Spinal cord (tissue), 10 donors: ENCODE measurements at places on chromosomes 6 and 20.

DNA sequence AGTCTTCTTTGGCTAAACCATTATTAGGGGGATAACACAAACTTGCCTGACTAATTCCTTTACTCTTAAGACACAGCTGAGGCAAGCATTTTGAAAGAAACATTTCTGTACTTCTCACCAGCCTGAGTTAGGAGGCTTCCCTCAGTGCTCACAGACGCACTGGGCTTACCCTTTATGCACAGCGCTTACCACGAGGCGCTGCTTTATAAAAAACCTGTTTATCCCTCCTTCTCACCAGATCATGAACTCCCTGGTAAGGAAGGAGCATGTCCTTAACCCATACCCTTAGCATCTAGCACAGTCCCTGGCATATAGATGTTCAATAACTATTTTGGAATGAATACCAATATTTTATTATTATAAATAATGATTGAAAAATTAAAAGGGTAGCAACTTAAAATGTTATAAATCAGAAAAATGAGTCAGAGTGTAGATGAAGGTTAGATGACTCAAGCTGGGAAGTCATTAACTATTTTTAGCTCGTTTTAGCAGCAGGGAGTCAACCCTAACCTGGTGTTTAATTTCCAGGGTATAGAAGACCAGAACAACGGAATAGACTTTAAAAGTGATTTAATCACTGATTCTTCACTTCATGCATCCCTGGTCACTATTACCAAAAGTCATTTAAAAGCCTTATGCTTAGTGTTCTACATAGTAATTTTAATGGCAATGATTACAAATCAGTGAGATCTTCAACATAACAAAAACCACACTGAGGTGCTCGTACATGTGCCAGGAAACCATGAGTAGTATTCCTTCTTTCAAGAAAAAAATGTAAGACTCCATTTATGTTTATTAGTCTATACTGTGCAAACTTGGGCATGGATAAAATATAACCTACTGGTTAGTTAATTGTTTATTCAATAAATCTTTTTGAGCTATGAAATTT lies 4.1 kb upstream of the TPD52L1 start:
- H3K36me3 ChIP-seq, result no peaks in the 10 kb centered on the region
- H3K4me1 ChIP-seq, result peaks cover 11% of the 10 kb centered on the region
- DNase-seq, result no peak
- H3K27ac ChIP-seq, result no peak overlapping the region

DNA sequence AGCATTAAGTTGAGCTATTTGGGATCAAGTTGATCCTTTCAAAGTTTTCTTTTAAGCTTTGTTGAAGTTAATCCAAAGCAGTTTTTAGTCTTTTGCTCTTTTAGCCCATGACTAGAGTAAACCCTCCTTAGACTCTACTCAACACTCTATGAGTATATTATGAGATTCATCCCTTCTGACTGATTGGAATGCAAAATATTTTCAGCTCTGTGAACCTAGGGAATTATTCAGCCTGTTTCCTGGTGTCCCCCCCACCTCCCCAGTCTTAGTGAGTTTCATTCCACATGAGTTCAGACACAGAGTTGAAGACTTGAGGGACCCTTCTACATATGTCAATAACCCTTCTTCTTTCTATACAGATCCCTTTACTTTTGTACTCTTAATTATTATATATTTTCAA lies 413.7 kb downstream of the RFPL4B start:
- H3K36me3 ChIP-seq, result no peaks in the 10 kb centered on the region
- H3K27me3 ChIP-seq, result no peaks in the 10 kb centered on the region
- no peak for DNase-seq

GRCh38 chr6:26332408-26332807 lies 32.6 kb upstream of the BTN3A2 start:
- H3K4me3 ChIP-seq, result no peak overlapping the region
- H3K4me1 ChIP-seq, result peaks cover 3% of the 10 kb centered on the region
- H3K27ac ChIP-seq, result no peak overlapping the region
- no peaks in the 10 kb centered on the region for H3K36me3 ChIP-seq

DNA sequence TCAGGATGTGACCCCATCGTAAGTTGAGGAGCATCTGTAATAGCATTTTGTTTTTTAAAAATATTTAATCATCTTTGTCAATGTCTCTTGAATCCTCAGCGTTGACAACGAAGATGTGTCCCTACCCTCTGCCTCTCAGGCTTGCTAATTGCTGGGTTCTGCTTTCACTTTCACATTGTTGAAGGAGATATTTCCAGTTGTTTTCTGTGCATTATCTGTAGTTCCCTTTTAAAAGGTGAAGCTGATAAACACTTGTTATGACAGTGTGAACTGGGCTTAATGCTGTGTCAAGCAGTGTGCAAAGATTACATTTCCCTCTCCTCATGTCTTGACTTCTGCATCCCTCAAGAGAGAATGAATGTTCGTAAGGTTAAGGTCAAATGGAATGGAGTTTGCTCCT lies 54.9 kb downstream of the CSE1L start:
- H3K4me1 ChIP-seq, result no peaks in the 10 kb centered on the region
- peaks cover 43% of the 10 kb centered on the region for H3K36me3 ChIP-seq
- no peaks in the 10 kb centered on the region for H3K27me3 ChIP-seq

GRCh38 chr20:24798930-24799705 lies 150.0 kb upstream of the CST7 start:
- H3K4me3 ChIP-seq, result no peak overlapping the region
- H3K27me3 ChIP-seq, result no peaks in the 10 kb centered on the region
- H3K4me1 ChIP-seq, result peaks cover 7% of the 10 kb centered on the region
- no peak overlapping the region for H3K27ac ChIP-seq
- no peaks in the 10 kb centered on the region for H3K36me3 ChIP-seq
- no peak for DNase-seq

GRCh38 chr6:35737413-35738211 lies 780 bp downstream of the ARMC12 start:
- H3K4me1 ChIP-seq, result peaks cover 15% of the 10 kb centered on the region
- no peak overlapping the region for H3K27ac ChIP-seq
- no peak overlapping the region for H3K4me3 ChIP-seq
- no peaks in the 10 kb centered on the region for H3K27me3 ChIP-seq
- peak; percentile 95 for DNase-seq
- H3K36me3 ChIP-seq, result no peaks in the 10 kb centered on the region

DNA sequence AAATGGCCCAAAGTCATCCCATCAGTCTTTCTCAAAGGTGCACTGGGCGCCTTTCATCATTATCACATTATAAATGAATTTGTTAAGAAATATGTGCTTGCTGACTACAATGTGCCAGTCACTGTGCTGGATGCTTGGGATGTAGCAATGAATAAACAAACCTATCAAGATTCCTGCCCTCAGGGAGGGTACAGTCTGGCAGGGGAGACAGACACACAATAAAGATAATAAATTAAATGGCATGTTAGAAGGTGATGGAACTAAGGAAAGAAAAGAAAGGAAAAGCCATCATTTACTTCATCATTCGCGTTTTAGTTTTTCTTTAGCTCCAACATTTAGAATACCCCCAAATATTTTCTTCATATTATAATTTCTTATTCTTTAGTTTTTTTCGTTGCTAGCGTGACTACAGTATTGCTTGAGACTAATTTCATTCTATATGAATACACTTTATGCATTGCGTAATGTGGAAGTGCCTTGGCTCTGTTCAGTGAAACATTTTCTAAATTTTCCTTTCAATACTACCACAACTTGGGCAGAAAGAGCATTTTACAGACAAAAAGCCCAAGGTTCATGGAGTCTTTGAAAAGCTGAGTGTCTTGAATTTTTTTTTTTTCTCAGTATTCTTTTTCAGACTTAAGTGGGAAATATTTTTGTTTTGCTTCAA lies 48.7 kb upstream of the CITED2 start:
- no peaks in the 10 kb centered on the region for H3K36me3 ChIP-seq
- H3K4me1 ChIP-seq, result no peaks in the 10 kb centered on the region
- no peak overlapping the region for H3K4me3 ChIP-seq
- H3K27me3 ChIP-seq, result no peaks in the 10 kb centered on the region

GRCh38 chr6:106273087-106273486 lies 52.5 kb downstream of the ATG5 start:
- H3K4me1 ChIP-seq, result no peaks in the 10 kb centered on the region
- H3K4me3 ChIP-seq, result no peak overlapping the region
- H3K27me3 ChIP-seq, result no peaks in the 10 kb centered on the region

- DNase-seq, result peak; percentile 34
- no peaks in the 10 kb centered on the region for H3K36me3 ChIP-seq
- no peak overlapping the region for H3K4me3 ChIP-seq
Observed at GRCh38 chr6:148379966-148380713, 37.5 kb downstream of the SASH1 start.

- no peaks in the 10 kb centered on the region for H3K4me1 ChIP-seq
- H3K27me3 ChIP-seq, result no peaks in the 10 kb centered on the region
- no peak overlapping the region for H3K4me3 ChIP-seq
- H3K27ac ChIP-seq, result no peak overlapping the region
- no peaks in the 10 kb centered on the region for H3K36me3 ChIP-seq
- no peak for DNase-seq
Observed at GRCh38 chr20:10402938-10403608, 30.9 kb downstream of the MKKS start.

- H3K4me3 ChIP-seq, result no peak overlapping the region
- no peak overlapping the region for H3K27ac ChIP-seq
- no peaks in the 10 kb centered on the region for H3K27me3 ChIP-seq
- no peaks in the 10 kb centered on the region for H3K36me3 ChIP-seq
- H3K4me1 ChIP-seq, result no peaks in the 10 kb centered on the region
Observed at GRCh38 chr6:101853231-101854085, 459.9 kb downstream of the GRIK2 start.

DNA sequence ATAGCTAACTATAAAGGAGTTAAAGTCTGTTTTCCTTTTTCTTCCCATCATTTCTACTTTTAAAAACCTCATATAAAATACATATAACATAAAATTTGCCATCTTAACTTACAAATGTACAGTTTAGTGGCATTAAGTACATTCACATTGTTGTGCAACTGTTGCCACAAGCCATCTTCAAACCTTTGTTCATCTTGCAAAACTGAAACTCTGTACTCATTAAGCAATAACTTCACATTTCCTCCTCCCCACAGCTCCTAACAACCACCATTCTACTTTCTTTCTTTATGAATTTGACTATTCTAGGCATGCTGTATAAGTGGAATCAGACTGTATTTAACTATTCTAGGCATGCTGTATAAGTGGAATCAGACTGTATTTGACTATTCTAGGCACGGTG lies 4.5 kb downstream of the CCDC170 start:
- DNase-seq, result no peak
- H3K4me1 ChIP-seq, result peaks cover 14% of the 10 kb centered on the region
- no peaks in the 10 kb centered on the region for H3K36me3 ChIP-seq
- H3K27ac ChIP-seq, result no peak overlapping the region
- H3K27me3 ChIP-seq, result no peaks in the 10 kb centered on the region

DNA sequence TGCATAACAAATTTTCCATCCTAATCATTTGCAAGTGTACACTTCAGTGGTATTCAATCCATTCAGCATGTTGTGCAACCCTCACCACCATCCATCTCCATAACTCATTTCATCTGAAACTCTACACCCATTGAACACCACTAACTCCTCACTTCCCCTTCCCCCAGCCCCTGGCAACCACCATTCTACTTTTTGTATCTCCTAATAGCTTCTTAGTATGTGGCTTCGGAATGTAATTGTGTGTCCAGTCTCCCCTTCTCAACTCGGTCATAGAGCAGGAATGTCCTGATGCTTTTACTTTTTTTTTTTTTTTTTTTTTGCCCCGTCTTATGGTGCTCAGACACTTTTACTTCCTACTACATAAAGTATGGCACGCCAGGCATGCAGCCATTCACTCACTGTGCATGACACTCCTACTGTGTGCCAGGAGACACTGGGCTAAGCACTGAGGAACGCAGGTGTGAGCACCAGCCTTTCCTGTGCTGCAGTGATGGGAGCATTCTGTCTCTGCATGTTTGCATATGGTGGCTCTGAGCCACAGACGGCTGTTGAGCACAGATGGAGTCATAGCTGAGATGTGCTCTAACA lies 15.3 kb downstream of the HCK start:
- H3K4me1 ChIP-seq, result no peaks in the 10 kb centered on the region
- DNase-seq, result peak; percentile 89
- no peaks in the 10 kb centered on the region for H3K36me3 ChIP-seq
- H3K27me3 ChIP-seq, result peaks cover 2% of the 10 kb centered on the region
- H3K27ac ChIP-seq, result no peak overlapping the region

DNA sequence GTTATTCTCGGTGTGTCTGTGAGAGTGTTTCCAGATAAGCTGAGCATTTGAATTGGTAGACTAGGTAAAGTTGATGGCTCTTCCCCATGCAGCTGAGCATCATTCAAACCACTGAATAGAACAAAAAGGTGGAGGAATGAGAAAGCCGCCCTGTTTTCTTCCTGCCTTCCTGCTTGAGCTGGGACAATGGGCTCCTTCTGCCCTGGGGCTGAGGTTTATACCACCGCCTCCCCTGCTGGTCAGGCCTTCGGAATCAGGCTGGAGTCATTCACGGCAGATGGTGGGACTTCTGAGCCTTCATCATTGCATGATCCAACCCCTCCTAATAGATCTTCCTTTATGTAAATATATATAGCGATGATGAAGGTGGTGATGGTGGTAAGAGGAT lies 124.9 kb downstream of the ANKRD60 start:
- no peak overlapping the region for H3K27ac ChIP-seq
- H3K4me3 ChIP-seq, result no peak overlapping the region
- H3K4me1 ChIP-seq, result peaks cover 6% of the 10 kb centered on the region
- no peaks in the 10 kb centered on the region for H3K27me3 ChIP-seq
- DNase-seq, result no peak

DNA sequence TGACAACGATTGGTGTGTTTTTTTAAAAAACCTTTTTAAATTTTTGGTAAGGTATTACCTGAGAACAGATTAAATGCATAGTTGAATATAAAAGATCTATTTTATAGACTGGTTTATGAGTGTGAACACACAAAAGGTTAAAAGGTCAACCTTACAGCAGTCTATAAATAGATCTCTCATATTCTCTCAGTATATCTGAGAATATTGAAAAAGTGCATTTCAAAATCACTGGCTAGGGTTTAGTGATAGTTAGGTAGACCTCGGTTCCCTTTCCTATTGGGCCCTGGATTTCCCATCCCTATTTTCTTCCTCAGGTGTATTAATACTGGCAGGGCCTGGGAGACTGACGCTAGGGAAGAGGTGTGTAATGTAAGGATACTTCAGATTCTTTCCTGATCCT lies 723 bp upstream of the ZNF451 start:
- H3K27ac ChIP-seq, result no peak overlapping the region
- DNase-seq, result no peak
- peak overlapping the region; percentile 65 for H3K4me3 ChIP-seq
- H3K27me3 ChIP-seq, result no peaks in the 10 kb centered on the region

DNA sequence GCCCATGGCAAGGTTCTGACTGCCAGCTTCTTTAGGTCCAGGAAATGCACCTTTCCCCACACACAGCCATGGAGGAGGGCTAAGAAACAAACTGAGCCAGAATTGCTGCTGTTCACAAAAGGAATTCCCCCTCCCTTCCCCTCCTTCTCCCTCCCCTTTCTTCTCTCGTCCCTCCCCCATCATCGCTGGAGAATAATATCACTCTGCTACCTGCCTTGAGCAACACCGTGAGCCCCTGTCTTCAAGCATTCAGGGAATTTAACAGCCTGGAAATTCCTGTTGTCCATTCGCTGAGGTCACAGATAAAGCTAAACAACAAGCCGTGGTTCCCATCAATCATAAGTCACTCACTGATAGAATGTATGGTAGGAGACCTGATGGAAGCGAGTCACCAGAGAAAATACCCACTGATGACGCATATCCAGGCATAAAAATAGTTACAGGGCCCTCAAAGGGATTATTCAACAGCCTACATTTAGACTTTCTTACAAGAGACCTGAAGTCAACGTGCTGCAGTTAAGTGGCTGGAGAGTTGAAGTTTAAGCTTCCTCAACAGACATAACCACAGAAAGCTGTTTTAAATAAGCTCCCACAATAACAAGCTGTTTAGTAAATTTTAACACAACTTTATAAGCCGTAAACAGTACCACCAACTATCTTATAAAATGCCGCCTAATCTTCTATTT lies 59.7 kb downstream of the HIVEP2 start:
- peak; percentile 46 for DNase-seq
- H3K27me3 ChIP-seq, result no peaks in the 10 kb centered on the region
- no peaks in the 10 kb centered on the region for H3K4me1 ChIP-seq
- peak overlapping the region; percentile 20 for H3K27ac ChIP-seq
- H3K36me3 ChIP-seq, result no peaks in the 10 kb centered on the region
- H3K4me3 ChIP-seq, result peak overlapping the region; percentile 22
